ENCODE measurements at places on chromosomes 1 and 21.
A peak's percentile ranks its signal among the peaks of the same experiment; 100 is the strongest.

DNA sequence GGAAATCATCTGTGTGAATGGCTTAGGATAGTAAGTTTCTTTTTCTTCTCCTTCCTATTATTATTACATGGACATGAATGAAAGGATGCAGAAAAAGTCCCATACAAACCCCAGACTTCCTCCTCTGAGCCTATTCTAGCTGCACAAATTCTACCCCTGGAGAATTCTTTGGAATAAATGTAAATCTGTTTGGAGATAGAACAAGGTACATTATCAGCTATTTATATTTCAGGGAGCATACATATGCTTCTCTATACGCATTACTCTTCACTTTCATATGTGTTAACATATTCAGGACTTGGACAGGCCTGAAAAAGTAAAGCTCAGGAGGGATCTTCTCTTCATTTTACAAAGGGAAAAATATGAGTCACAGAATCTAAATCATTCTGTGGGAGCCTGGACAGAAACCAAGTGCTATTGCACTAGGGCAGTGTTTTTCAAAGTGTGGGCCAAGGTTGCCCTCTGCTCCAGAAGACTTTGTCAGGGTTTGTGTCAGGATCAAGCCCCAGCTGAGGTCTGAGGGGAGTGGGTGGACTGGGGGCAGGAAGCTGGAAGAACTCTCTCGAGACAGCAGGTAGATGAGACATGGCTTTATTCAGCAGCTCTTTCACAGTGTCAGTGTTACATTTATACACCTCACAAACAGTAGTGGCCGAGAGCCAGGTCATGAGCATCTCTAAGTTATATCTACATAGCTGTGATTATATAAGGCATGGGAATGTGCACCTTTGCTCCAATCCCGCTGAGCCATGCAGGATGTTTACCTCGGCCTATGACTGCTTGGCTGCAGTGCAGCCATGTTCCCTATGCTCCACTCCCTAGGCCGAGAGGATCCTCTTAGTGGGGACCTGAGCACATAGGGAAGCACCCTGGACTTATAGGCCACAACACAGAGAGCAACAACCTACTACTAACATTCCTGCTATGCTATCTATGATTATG is 114.3 kb downstream of the GDAP2 start:
- no peak for DNase-seq

- peak; percentile 70 for DNase-seq
Observed at GRCh38 chr1:6554907-6555778, at the start of gene TAS1R1. TSS of gene TAS1R1 (plus strand) at chr1:6555307. CDS start at chr1:6555374, 67 bp downstream.

GRCh38 chr1:54649130-54649898 is 7.7 kb downstream of the MROH7 start:
- no peak for DNase-seq

- DNase-seq = no peak
Observed at GRCh38 chr21:36059823-36060158, 535 bp downstream of the SETD4 start.

DNA sequence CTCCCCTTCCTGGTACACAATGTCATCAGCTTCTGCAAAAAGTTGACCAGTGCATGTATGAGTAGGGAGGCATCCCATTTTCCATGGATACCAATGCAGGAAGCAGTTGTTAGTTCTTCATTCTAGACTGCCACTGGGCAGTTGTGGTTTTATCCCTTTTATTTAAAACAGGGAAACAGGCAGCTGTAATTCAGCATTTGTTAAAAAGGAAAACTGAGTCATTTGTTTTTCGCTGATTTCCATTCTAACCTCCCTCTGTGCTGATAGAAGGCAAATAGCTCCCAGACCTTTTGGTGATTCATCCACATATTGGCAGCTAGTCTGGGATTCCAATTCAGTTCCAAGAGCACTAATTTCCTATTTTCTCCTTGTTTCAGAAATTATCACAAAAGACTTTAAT is 21.1 kb upstream of the ABCA4 start:
- DNase-seq = no peak

GRCh38 chr1:27588256-27589232 is 15.4 kb downstream of the AHDC1 start:
- no peak for DNase-seq

DNA sequence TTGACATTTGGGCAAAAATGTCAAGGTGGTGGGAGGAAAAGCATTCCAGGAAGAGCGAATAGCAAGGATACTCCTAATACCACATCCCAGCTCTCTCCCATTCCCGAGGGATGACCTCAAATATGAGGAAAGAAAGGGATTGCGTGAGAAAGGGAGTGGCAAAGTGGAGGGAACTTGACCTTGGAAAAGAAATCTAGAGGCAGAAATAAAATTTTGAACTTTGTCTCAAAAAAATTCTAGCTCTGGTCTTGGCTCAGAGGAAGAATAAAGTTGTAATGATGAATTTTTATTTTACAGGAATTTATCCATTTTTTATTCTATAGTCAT is 127.8 kb downstream of the TBX19 start:
- no peak for DNase-seq

GRCh38 chr1:96515925-96516324 is 205.7 kb upstream of the PTBP2 start:
- no peak for DNase-seq

GRCh38 chr1:154469844-154470560 is 32.0 kb upstream of the TDRD10 start:
- DNase-seq = no peak

- no peak for DNase-seq
Observed at GRCh38 chr1:54812801-54813484, 11.8 kb upstream of the TTC22 start.

DNA sequence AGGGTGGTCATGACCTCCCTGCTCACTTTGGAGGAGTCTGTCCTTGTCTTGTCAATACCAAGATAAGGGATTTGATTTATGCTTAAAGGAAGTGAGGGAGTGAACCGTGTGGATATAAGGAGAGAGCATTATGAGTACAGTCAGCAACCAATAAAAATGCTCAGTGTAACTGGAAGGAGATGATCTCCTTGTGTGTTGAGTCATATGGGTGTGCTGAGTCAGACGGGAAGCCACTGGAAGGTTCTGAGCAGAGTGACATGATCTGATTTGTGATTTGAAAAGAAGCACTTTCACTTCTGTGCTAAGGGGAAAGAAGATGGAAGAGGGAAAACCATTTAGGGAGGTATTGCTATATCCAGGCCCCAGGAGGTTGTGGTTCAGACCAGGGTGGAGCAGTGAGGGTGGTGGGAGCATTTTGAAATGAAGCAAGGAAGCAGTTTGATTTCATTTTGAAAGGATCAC is 2.5 kb upstream of the BCL10 start:
- DNase-seq = no peak

- no peak for DNase-seq
Observed at GRCh38 chr1:38818175-38818976, 41.2 kb downstream of the RRAGC start.

GRCh38 chr1:28340221-28340974 is 11.6 kb downstream of the MED18 start:
- DNase-seq = no peak

- DNase-seq = peak; percentile 96
Observed at GRCh38 chr1:203769505-203770343, 4.7 kb downstream of the LAX1 start.

GRCh38 chr1:180954005-180954800 is 41.5 kb downstream of the KIAA1614 start:
- peak; percentile 79 for DNase-seq

DNA sequence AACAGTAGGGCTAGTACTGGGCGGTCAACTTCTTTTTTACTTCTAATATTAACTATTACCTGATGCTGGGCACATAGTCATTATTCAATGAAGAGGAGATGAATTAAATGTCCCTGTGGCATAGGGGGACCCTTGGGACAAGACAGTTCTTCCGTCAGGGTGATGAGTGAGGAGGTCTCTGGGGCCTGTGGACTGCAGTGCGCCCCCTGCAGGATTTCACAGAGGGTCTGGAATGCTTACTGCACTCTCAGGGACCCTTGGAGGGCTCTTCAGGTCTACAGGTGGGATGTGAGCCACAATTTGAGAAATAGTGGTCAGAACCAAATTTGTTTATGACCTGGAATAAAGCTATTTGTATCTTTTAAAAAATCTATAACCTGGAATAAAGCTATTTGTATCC is 149.4 kb downstream of the FAM78B start:
- DNase-seq = no peak

DNA sequence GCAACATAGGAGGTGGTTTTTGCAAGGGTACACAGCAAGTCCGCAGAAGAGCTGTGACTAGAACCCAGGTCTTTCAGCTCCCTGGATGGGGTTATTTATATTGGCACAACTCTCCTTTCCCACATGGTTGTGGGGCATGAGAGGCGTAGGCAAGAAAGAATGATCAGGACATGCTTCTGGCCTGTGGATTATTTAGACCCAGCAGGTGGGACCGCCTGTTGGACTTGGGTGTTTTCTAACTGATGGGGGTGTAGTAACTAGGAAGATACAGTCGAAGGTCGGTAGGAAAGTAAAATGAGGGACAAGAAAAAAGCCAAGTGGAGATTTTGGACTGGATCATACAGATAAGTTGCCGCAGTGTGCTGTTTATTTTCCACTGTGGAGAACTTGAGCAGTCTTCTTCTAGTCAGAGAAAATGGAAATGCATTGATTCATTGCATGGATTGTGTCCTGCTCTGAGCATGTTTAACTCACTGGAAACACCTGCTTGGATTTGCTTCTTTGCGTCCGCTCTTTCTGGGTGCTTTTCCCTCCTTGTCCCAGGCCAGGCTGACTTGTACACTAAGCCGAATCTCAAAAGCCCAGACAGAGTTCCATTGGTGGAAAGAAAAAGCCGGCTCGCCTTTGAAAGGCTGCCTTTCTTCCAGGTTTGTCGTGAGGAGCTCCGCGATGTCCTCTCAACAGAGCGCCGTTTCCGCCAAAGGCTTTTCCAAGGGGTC is 592 bp downstream of the CRCT1 start:
- DNase-seq = no peak

- DNase-seq = no peak
Observed at GRCh38 chr1:47663286-47663685, 225.4 kb downstream of the FOXD2 start.

DNA sequence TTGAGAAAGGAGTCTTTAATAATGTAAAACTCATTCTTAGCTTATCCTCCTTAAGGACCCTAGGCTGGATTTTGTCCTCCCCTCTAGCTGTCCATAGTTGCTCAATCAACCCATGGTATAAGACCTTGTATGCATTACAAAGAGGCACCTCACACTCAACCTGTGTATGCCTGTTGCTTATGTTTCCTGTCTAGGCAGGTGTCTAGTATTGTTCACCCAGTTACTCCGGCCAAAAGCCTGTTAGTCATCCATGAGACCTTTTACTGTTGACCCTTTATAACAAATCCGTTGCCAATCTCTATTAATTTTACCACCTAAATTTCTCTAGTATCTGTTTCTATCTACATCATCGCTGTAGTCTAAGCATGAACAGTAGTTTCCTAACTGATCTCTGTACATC is 3.7 kb downstream of the LYPLAL1 start:
- DNase-seq = no peak

GRCh38 chr1:226950871-226951270 is 10.8 kb downstream of the COQ8A start:
- DNase-seq = no peak

- peak; percentile 34 for DNase-seq
Observed at GRCh38 chr1:1306661-1307260, 969 bp downstream of the ACAP3 start.

DNA sequence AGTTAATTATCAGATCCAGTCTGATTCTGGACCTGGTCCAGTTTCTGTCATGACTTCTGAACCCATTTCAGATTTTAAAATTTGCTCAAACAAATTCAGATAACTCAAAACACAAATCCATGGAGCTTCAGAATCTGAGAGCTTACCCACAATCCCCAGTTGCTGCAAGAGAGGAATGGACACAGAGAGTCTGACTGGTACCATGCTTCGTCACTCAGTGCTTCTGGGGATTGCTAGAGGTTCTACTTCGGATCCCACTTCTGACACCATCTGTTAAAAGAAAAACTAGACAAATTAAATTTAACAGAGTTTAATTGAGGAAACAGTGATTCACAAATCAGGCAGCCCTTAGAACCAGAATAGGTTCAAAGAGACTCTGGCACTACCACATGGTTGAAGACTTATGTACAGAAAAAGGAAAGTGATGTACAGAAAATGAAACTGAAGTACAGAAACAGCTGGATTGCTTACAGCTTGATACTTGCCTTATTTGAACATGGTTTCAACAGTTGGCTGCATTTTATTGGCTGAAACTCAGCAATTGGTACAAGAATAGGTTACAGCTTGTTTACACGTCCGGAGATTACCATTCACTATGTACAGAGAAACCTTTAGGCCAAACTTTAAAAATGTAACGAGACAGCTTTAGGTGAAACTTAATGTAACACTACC is 60.7 kb upstream of the TEKT2 start:
- no peak for DNase-seq

DNA sequence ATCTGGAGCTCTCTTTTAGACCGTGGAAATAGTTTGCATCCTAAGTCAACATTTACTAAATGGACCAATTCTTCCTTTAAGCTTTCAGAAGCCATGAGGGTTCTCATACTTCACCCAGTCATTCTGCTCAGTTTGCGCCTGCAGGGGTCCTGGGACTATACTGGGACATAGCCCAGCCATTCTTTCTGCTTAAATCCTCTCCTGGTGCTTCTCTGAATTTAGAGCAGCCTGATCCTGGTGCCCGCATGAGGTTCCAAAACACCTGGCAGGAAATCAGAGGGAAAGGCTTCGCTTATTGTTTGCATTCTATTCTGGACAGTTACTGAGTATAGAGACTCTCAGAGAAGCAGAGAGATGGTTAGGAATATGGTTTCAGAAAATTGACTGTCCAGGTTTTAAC is 27.0 kb downstream of the TNN start:
- no peak for DNase-seq

- DNase-seq = peak; percentile 58
Observed at GRCh38 chr1:58815069-58815685, 31.3 kb upstream of the JUN start.

DNA sequence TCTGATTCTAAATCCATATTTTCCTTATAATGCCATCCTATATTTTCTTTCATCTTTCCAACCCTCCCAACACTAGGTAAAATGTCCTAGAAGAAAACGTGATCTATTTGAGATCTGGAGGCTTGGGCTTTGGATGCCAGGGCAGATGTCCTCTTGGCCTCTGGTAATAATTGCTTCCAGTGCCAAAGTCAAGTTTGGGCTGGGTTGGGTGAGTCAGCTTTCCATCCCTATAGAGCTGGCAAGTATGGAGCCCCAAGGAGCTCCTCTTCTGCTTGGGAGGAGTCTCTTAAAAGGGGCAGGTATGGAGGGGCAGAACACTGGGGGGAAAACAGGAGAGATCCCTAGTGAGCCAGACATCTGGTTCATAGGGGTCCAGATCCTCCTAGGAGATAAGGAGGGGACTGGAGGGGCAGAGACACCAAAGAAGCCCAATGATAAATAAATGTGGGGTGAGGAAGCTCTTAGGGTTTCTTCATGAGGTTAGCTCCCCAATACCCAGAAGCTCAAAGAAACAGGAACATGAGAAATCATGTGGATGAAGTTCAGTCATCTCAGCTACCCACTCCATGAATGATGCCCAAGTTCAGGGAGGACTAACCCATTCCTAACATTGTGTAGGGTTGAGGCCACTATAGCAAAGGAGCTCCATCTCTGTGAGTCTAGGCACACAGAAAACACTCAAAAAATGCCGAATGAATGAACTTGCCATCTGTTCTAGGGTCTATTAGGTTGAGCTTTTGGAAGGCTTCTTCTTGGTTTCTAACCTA is 3.5 kb downstream of the C1orf116 start:
- no peak for DNase-seq

- no peak for DNase-seq
Observed at GRCh38 chr21:27426196-27426595, 459.3 kb upstream of the ADAMTS5 start.
